CD8-positive, alpha-beta memory T cell (primary cell): ENCODE measurements at places on chromosomes 6 and 20.

GRCh38 chr6:26592649-26593048 is 4.1 kb upstream of the ABT1 start:
- no peak for DNase-seq

DNA sequence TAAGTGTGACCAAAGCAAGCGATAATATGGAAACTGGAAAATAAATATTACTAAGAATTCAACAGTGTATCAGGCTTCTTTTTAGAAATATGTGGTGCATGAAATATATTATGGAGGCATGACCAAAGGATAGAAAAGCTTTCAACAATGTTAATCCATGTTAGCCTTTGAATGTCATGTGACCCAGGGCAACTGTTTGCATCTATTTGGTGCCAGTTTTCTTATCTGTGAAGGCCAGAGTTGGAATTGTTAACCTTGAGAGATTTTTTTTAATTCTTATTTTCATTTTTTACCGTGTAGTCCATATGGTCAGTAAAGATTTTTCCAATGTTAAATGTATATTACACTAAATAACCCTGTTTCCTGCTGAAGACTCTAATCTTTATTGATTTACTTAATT is 411.1 kb downstream of the BCKDHB start:
- DNase-seq = no peak

- no peak for DNase-seq
Measured at GRCh38 chr6:572596-573265, 84.2 kb downstream of the HUS1B start.

DNA sequence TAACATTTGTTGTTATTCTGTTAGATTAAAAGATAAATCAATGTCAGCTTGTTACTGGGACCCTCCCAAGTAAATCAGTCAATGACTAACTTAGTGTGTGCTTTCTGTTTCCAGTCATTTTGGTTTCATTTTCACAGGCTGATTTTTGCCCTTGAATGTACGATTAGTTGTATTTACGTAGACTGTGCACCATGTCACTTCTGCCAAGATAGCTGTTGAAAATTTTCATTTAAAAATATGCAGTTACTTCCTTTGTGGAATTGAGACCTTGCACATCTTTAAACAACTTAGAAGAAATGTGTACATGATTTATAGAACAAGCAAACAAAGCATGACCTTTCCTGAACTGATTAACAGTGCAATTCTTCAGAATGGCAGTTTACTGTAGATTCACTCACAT is 944.8 kb upstream of the CITED2 start:
- no peak for DNase-seq

DNA sequence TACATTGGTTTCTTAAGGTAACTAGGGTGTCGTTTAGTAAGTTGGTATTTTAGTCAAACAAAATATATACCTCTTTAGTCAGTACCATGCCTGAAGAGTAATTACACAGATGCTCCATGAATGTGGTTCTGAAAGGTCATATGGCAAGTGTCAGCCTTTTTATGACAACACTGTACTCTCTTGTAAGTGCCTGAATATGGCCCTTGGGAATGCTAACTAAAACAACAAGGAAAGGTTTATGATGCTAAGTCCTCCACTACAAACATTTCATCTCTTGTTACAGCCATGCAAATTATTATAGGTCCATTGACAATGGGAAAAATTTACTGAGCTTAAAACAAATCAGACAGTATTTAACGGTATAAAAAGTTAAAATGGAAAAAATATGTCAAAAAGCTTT is 39.0 kb upstream of the SUPT3H start:
- no peak for DNase-seq

GRCh38 chr6:113982055-113982550 is 11.2 kb upstream of the HDAC2 start:
- no peak for DNase-seq

DNA sequence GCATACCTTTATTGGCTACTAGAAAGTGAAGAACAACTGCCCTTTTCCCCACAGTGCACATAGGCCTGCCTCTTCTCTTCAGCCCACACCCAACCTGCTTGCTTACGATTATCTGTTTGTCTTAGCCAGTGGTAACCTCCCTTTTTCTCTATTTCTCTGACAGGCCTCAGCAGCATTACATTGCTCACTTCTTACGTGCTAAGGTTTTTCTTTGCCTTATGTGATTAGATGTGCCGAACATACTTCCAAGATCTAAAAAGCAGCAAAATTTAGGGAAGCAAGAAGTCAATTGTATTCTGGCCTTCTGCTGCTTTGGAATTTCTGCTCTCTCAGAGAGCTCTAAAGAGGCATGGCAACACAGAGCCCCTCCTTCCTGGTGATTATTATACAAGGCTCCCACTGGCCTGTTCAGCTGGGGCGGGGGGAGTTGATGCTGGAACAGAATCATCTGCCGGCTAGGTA is 7.0 kb downstream of the B4GALT5 start:
- DNase-seq = no peak

GRCh38 chr6:157823528-157824370 is 703 bp downstream of the SNX9 start:
- peak; percentile 81 for DNase-seq

DNA sequence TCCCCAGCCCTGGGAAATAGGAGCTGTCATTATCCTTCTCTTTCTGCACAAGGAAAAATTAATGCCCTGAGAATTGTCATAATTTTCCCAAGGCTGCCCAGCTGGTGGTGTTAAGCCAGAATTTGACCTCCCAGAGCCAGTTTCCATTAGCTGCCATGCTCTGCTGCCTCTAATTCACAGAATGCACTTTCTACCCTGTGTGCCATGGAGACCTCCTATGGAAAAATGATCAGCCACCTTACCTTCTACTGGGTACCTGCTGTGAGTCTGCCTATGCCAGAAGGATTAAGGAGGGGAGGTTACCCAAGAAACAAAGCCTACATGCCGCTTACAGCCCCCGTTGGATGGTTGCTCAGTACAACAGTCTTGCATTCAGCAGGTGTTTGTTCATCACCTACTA is 29.1 kb downstream of the POFUT1 start:
- no peak for DNase-seq

GRCh38 chr6:33592595-33593413 is 12.7 kb upstream of the BAK1 start:
- no peak for DNase-seq

DNA sequence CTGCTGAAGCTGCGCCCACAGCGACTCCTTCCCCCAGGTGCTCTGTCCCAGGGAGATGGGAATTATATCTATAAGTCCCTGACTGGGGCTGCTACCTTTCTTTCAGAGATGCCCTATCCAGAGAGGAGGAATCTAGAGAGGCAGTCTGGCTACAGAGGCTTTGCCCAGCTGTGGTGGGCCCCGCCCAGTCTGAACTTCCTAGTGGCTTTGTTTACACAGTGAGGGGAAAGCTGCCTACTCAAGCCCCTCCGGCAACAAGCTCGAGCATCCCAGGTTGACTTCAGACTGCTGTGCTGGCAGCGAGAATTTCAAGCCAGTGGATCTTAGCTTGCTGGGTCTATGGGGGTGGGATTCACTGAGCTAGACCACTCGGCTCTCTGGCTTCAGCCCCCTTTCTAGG is 152.5 kb upstream of the MAP3K7 start:
- no peak for DNase-seq

DNA sequence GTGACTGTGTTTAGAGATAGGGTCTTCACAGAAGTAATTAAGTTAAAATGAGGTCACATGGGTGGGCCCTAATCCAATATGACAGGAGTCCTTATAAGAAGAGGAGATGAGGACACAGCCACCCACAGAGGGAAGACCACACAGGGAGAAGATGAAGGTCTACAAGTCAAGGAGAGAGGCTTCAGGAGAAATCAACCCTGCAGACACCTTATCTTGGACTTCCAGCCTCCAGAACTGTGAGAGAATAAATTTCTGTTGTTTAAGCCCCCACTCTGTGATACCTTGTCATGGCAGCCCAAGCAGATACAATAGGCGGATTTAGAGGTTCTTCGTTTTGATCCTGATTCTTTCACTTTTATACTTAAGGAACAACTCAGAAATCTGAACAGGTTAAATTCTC is 63.5 kb upstream of the NEDD9 start:
- no peak for DNase-seq

GRCh38 chr6:110741517-110741916 is 73.8 kb downstream of the CDK19 start:
- DNase-seq = no peak

DNA sequence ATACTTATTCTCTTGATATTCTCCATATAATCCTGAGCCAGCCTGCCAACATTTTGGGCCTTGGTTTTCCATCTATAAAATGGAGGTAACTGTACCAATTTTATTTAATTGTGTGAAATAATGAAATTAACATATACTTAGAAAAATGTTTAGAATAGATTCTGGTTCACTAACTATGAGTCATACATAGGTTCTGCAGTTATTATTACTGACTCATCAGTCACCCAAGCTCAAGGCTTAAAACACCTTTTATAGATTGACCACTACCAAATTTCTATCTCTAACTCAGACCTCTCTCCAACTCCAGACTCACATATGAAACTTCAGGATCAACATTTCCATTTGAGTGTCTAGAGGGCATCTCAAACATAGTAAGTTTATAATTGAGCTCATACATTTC is 1277.2 kb upstream of the GJE1 start:
- no peak for DNase-seq

- no peak for DNase-seq
Measured at GRCh38 chr20:47879771-47880170, 94.5 kb upstream of the SULF2 start.

DNA sequence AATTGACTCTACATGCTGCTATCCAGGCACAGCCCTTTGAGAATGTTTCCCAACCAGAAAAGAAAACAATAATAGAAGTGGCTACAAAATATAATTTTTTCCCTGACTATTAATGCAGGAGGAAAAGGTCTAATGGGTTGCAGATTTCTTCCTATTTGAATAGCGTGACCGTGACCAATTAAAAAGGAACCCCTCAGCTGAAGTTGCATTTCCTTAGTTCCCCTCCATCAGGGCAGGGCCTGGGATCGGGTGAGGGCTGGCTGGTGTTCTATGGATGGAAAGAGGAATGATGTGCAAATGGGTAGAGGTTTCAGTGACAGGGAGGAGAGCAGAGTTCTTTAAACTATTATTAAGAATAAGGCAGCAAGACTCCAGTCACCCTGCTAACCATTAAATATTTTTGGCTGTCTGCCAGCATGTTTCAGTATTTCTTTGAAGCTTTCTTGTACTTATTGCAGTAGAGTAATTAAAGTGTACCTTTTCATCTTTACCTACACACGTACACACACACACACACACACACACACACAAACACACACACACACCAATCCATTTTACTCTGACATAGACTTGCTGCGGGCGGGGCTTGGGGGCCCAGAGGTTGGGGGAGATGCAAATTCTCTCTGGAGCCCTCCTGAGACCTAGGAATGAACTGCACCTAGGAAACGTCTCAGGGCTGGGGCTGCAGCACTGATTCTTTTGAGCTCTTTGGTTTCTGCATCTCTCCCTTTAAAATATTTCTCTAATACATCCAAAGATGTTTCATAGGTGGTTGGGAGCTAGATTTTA is 154.8 kb upstream of the SLC35B3 start:
- no peak for DNase-seq

DNA sequence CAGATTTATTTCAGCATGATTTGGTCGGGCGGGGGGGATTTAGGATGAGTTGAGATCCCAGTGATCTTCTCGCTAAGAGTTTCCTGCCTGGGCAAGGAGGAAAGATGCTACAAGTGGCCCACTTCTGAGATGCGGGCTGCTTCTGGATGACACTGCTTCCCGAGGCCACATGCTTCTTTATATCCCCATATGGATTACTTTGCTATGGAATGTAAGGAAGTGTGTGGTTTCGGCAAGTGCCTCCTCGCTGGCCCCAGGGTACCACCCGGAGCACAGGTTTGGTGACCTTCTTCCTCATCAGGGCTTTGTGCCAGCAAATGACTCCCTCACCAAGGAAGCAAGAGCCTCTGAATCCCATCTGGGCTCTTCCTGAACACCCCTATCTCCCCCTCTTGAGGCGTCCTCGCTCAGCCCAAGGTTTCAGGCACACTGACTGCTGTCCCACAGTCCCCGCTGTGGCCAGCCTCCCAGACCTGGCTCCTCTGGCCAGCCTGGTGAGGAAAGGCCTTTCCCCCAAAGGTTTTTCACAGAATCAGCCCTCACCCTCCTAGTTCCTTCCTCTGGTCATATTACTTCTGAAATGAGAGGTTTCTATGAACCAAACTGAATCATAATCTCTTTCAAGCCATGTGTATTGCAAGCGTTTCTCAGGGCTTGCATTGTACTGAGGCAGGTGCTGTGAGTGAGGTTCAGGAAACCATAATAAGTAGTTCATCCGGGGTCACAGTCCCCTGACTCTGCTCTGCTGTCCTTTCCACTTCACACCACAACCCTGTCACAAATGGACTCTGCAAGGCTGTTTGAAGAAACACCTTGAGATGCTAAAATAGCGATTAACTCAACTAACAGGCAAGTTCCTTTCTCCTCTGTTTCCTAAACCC is 41.7 kb upstream of the IL17A start:
- no peak for DNase-seq

- no peak for DNase-seq
Measured at GRCh38 chr6:154742891-154743290, 9.7 kb downstream of the SCAF8 start.

DNA sequence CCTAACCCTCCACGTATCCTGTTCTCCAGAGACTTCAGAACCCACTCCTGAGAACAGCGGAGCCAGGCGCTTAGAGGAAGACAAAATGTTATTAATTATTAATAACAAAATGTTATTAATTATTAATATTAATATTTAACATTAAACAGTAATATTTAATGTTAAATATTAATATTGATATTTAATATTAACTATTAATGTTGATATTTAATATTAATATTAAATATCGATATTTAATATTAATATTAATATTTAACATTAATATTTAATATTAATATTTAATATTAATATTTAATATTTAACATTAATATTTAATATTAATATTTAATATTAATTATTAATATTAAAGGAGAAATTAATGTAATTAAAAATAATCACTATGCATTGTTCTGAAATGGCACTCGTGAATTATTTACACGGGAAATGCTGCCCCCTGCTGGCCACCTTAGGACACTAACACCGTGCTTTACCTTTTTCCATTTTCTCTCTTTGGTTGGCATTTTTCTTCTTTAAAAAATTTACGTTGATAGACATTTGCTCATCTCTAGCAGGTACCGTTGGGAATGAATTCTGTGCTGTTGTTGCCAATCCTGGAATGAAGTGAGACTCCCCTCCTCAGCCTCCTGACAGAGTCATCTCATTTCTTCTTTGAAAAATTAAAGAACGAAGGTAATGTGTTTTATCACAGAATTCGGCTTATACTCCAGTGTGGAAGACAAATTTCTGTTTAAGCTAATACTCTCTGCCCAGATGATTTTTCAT is 7.5 kb upstream of the GGTLC1 start:
- peak; percentile 67 for DNase-seq

GRCh38 chr20:62711703-62712101 is 3.1 kb downstream of the NTSR1 start:
- DNase-seq = no peak

GRCh38 chr20:43963872-43964791 is 49.5 kb downstream of the TOX2 start:
- DNase-seq = no peak

DNA sequence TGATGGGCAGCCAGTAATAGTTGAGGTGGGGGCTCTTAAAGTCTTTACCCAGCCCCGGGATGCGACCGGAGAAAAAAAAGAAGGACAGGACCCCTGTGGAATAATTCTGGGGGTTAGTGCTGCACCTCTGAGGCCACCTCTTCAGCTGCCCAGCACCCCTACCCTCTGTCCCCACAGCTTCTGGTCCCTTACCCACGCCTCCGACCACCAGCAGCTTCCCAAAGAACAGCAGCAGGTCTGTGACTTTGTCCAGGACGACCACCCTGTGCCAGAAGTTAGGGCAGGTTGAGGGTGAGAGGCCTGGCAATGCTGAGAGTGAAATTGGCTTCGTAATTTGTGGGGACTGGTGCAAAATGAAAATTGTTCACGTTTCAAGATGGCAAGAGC is 2.2 kb upstream of the NEU1 start:
- no peak for DNase-seq

GRCh38 chr6:33116417-33116816 is 40.6 kb downstream of the HLA-DPB1 start:
- no peak for DNase-seq
